Erythroblast (primary cell): ENCODE measurements at places on chromosomes 3 and 15.

DNA sequence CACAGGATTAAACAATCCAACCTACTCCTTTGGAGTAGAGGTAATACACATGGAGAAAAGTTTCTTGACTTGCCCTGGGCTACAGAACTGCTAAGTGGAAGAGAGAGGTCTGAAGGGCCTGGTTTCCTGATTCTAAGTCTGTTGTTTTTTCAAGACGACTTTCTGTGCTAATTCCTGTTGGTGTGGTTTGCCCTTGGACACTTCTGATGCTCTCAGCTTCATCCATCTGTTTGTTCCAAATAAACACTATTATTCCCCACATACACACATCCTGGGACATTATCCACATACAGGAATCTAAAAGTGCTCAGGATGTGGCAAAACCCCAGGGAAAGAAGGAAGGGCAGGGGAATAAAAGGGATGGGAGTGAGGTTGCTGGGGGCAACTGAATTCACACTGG, 393.5 kb upstream of the TBL1XR1 start:
- DNase-seq = no peak

DNA sequence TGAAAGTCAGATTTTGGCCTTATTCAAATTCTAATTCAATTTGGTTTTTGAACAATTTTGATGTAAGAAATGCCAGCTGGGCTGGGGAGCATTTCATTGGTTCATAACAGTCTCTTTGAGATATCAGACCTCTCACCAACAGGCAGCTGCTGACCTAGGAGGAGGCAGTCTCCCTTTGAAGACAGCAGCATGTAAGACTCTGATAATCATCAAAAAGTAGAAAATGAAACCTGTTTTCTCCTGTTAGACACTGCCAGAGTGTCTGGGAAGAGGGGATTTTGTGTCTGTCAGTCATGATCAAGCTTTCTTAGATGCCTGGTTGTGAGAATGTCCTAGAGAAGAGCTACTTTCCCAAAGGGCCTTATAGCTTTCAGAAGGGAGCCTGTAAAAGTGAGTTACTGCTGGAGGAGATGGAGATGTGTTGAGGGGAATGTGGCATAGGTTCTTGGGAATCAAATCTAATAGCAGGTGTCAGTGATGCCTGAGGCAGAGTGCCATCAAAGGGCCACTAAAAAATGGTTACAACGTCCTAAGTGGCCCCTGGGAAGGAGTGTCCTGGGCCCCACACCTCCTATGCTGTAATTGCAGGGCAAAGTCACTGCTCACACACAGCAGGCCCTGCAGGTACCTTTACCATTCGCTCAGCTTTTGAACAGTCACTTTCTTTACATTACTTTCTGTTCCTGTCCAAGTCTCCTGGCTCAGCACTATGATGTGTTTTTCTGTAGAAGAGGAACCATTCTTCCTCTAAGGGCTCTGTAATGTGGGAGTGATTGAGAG, 43.1 kb downstream of the FSTL1 start:
- no peak for DNase-seq

DNA sequence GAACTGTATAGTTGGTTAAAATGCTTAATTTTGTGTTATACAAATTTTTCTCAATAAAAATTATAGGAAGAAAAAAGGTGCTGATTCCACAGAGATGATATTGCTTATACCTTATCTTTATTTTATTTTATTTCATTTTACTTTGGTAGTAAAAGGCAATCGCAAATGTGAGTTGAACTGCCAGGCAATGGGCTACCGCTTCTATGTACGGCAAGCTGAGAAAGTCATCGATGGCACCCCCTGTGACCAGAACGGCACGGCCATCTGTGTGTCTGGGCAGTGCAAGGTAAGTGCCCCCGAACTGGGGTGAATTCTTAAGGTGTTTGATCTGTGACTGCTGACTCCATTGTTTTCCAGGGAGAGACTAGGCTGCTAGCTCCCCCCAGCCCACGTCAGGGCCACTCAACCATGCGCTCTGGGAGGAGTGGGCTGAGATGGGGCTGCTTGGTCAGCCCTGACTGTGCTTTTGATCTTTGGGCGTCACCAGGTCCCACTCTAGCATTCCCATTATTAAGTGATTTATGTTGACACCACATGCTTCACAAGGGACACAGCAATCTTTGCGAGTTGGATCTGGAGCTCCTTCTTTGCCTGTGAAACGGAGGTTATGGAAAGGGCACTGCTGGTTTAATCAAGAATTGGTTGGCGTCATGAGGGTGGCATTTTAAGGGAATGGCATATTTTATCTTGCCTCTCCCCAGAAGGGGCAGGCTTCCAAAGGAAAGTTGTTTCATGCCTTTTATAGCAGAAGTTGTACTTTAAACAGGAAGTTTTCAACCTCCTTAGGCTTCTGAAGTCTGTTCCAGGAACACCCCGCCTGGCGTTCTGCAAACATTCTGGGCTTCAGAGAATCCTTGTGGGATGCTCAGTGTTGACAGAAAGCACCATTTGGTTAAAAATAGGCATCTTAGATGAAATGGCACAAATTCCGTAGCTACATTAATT, 296.5 kb downstream of the THSD4 start:
- no peak for DNase-seq

- DNase-seq = peak; percentile 74
Observed at GRCh38 chr3:185423178-185423577, 60.2 kb downstream of the MAP3K13 start.

- DNase-seq = no peak
Observed at GRCh38 chr3:65334045-65334665, 646.4 kb upstream of the ADAMTS9 start.

GRCh38 chr3:11690863-11691766, 47.4 kb upstream of the VGLL4 start:
- no peak for DNase-seq

DNA sequence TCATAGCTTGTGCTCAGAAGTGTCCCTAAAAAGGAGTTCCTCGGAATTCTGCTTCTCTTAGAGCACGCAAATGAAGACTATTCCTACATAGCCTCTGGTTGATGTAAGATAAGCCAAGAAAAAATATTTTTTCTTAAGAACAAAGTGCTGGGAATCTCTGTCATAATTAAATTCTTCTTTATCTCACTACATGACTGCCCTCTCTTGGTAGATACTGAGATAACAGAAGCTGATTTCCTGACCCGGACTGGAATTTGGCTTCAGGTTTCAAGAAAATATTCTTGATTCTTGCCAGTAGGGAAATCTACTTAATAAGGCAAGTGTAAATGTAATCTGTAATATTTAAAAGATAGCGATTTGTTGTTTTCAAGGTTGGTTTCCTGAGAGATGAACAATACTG, 31.3 kb upstream of the SETMAR start:
- peak; percentile 60 for DNase-seq

GRCh38 chr3:141851411-141851810, 25.0 kb upstream of the ATP1B3 start:
- DNase-seq = no peak

- no peak for DNase-seq
Observed at GRCh38 chr15:61017627-61018026, 211.5 kb downstream of the RORA start.

DNA sequence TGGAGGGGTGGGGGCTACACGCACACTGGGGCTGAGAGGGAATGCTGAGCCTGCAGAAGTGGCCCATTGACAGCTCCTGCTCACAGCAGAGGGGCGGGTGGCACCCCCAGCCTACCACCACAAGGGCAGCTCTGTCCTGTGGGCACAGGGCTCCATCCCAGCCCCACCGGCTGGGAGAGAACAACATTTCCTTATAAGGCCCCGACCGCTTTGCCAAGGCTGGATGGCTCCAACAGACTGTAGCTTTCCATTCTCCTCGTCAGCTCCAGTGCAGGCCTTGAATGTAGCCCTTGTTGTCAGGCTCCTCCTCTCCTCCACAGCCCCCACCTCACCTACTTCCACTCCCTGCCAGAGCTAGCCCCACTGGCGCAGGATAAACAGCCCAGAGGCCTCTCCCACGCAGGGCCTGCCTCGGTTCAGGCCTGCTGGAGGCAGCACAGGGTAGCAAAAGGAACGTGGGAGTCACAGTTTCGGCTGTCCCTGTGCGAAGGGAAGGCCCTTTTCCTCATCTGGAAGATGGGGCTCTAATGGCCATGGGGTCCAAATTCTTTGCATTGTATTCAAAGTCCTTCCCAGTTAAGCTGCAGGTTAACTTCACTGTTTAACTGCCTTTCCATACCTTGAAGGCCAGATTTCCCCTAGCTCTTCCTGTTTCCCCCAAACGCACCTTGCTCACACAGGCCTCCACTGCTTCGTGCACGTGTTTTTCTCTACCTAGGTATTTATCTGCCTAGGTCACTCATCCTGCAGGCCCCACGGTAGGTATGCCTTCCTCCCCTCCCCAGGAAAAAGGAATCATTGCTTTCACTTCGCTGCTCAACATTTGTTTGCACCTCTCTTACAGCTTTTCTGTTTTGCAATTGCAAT, 101.6 kb upstream of the LPP start:
- DNase-seq = no peak

- DNase-seq = no peak
Observed at GRCh38 chr15:57565311-57565710, 26.4 kb upstream of the MYZAP start.

DNA sequence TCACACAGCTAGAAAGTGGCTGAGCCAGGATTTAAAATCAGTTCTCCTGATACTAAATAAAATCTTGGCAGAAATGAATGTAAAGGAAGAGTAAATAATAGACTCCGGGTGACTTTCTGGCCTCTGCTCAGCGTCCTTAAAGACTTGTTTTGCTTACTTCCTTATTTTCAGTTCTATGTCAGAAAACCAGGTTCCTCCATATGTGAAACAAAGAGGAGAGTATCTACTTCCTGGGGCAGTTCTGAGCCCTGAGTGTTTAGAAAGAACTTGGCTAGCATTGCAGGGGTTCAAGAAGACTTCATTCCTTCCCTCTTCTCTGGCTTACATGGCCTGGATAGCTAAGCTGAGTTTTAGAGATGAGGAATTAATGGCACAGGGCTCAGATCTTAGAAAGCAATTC, 222.8 kb upstream of the TLE3 start:
- no peak for DNase-seq

GRCh38 chr3:31014317-31015040, 120.0 kb upstream of the GADL1 start:
- no peak for DNase-seq

- no peak for DNase-seq
Observed at GRCh38 chr15:77533578-77534430, 98.9 kb downstream of the LINGO1 start.

DNA sequence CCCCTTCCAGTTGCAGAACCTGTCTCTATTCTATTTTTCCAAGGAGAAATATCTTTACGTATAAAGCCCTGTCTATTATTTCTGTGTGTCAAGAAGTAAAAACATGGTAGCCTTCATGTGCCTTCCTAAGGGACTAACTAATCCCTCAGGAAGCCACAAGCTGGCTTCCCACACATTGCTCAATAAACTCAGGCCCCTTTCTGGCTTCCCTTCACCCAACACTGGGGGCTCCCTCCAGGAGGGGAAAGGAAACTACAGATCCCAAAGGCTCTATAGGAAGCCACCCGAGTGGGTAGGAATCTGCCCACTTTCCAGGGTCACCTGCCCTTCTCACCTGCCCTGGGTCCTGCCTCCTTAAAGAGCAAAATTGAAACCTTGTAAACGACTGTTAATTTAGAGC, 4.6 kb downstream of the TLE3 start:
- no peak for DNase-seq

DNA sequence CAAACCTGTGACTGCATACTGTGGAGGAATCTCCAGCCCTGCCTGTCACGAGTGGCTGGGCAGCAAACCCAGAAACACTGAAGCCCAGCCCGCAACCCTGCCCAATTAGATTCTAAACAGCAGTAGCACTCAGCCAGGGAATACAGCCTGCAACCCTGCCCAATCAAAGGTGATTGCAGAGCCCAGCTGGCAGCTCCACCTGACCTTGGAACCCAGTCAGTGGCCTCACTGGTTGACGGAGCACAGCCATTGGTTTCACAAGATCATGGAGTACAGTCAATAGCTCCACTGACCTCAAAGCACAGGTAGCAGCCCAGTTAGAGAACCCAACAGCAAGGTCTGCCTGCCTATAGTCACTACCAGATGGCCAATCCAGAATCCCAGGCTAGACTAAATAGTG, 35.2 kb upstream of the MYLK start:
- no peak for DNase-seq

DNA sequence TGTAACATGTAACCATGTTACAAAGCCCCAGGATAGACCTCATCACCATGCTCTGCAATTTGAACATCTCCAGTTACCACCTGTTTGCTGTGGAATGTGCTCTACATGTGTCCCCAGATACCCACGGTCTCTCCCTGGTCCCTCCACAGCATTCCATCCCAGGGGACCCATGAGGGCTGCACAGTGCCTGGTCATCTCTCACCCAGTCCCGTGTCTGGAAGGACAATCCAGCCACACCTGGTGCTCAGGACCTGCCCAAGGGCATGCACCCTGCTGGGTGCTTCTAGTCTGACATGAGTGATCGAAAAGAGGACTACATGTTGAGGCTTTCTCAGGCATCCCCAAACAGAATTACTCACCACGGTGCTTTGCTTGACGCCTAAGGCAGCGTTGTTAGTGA, 119.6 kb upstream of the ATP10A start:
- no peak for DNase-seq

- DNase-seq = peak; percentile 77
Observed at GRCh38 chr15:44662478-44663409, 718 bp downstream of the SPG11 start.

DNA sequence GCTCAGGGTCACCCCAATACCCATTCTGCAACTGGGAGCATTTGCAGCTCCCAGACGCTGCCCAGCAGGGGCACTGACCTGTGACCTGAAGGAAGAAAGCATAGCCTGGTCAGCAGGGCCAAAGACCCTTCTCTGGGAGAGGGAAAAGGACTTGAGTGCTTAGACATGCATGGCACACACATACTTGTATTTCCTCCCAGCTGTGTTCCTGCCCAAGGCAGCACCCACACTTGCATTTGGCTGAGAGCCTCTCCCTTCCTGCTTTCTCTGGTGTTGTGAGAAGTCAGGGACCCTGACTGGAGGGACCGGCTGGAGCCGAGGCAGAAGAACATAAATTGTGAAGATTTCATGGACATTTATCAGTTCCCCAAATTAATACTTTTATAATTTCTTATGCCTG, 7.2 kb upstream of the LAMB2 start:
- DNase-seq = no peak

DNA sequence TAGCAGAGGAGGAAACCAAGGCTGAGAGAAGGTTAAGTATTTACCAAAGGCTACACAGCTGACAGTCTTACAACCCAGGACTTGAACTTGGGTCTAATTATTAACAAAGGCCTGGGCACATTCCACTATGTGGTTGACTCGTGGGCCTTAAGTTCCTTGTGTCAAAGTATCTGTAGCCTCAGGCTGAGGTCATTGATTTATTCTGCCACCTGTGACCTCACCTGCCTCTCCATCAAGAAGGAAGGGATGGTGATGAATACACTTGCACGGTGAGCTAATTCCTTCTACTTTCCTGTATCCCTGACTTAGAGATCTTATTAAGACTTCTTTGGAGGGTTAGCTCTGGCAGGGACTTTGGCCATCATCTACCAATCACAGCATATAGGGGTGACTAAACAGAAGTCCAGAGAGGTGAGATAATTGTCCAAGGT, 19.9 kb upstream of the LRRC58 start:
- DNase-seq = no peak

DNA sequence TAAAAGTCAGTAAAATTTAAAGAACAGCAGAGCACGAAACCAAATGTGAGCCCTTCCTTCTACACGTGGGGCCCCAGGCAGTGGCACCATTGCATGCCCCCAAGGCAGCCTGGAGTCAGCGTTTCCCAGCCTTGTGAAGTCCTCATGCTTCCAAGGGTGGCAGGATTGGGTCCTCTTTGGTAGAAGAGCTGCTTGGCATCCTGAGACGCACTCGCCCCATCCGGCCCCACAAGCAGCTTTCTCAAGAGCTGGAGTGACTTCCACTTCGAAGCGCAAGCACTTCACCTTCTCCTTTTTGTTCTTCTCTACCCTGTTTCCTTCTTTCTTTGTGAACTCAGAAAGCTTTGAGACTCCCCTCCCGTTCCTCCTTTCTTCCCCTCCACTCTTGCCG, 34.7 kb downstream of the ZNF710 start:
- DNase-seq = no peak

GRCh38 chr3:55264919-55265318, 222.2 kb downstream of the WNT5A start:
- no peak for DNase-seq
